Activated B cell treated with CpG ODN at 0.5 μM for 24 hours (primary cell): ENCODE measurements at places on chromosomes 4 and X. TPM values are rescaled to one million over a fixed set of nuclear protein-coding genes. Genes with fewer than 3 reads are reported as not detected.

HPGD gene
- 0.07 TPM in 1 of 2 replicates, not detected in the other for total RNA-seq

RTL9 gene
- total RNA-seq = not detected in 2 replicates

CSAG2 gene
- total RNA-seq = not detected in 2 replicates

RASL11B gene
- total RNA-seq = 0.69 TPM in 1 of 2 replicates, not detected in the other

PARM1 gene
- total RNA-seq = 6.5 and 6.7 TPM in 2 replicates

BEX2 gene
- 12.3 and 13.1 TPM in 2 replicates for total RNA-seq

REELD1 gene
- 2.1 and 2.6 TPM in 2 replicates for total RNA-seq

MAGEC1 gene
- not detected in 2 replicates for total RNA-seq

USP17L19 gene
- total RNA-seq = not detected in 2 replicates

CXXC4 gene
- total RNA-seq = not detected in 2 replicates

WNK3 gene
- 0.40 and 0.46 TPM in 2 replicates for total RNA-seq

AMBN gene
- total RNA-seq = not detected in 2 replicates

EGF gene
- total RNA-seq = not detected in 2 replicates

EVC gene
- total RNA-seq = 0.16 and 0.76 TPM in 2 replicates

CXCL8 gene
- total RNA-seq = 0.71 and 1.1 TPM in 2 replicates

PGAM4 gene
- not detected in 2 replicates for total RNA-seq

PAGE5 gene
- 0.67 and 1.8 TPM in 2 replicates for total RNA-seq
